Placental pericyte (primary cell): ENCODE measurements at places on chromosomes 5 and 9. TPM values are rescaled to one million over a fixed set of nuclear protein-coding genes. Genes with fewer than 3 reads are reported as not detected.

Gene SLC25A48
- not detected in 2 replicates for total RNA-seq

Gene FAM169A
- total RNA-seq: under 0.01 and 0.57 TPM in 2 replicates

Gene CDH18
- total RNA-seq: not detected in 2 replicates

Gene MEIKIN
- total RNA-seq: not detected in 2 replicates

Gene TMEM171
- total RNA-seq: 5.5 and 30.2 TPM in 2 replicates

Gene CDC20B
- total RNA-seq: not detected in 2 replicates
